WERI-Rb-1 (cell line): ENCODE measurements at places on chromosomes 4 and X.

DNA sequence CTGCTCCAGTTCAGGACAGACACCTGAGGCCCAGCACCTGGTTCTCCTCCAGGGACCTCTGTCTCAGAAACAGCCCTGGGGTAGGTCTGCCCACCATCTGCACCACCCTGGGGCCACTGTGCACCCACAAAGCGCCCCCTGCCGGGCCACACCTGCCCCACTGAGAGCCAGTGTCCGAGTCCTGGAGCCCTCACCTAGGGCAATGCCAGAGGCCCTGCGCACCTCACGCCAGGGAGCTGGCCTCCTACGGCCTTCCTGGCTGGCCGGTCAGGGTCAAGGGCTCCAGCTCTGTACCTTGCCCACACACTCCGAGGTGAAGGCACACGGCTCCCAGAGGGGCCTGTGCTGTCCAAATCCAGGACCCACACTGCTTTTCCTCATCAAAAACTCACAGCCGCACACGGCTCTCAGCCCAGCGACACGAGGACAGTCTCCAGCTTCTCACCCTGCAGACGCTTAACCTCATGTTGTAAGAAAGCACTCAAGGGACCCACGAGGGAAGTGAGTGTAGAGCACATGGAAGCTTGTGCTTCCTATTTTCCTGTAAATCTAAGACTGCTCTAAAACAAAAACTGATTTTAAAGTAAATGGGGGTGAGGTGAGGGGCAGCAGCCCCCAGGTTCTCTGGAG is 5.4 kb downstream of the CTBP1 start:
- no peak for DNase-seq

DNA sequence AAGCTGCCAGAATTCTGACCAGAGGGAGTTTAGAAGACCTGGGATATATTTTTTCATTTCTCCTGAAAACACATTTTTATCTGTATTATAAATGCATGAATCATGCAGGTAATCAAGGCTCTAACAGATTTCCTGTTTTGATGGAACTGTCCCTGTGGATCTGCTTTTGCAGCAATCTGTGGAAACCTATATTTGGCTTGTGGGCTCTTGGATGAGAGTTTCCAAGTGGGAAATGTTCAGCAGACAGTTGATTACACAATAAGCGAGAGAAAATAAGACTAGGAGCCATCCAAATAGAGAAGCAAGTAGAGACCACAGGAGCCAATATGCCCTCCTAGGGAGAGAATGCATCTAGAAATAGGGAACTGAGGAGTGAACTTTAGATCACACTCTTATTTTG is 105.0 kb downstream of the NDST3 start:
- no peak for DNase-seq

DNA sequence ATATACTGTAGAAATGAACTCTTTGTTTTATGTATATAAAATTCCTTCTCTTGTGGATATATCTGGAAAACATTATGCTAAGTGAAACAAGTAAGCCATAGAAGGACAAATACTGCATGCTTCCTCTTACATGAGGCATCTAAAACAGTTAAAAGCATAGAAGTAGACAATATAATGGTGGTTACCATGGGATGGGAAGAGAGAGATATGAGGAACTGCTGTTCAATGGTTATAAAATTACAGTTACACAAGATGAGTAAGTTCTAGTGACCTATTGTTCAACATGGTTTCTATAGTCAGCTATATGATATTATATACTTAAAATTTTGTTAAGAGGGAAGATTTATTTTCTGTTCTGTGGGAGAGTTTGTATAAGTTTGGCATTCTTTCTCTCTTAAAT is 43.4 kb downstream of the HTRA3 start:
- DNase-seq: no peak

DNA sequence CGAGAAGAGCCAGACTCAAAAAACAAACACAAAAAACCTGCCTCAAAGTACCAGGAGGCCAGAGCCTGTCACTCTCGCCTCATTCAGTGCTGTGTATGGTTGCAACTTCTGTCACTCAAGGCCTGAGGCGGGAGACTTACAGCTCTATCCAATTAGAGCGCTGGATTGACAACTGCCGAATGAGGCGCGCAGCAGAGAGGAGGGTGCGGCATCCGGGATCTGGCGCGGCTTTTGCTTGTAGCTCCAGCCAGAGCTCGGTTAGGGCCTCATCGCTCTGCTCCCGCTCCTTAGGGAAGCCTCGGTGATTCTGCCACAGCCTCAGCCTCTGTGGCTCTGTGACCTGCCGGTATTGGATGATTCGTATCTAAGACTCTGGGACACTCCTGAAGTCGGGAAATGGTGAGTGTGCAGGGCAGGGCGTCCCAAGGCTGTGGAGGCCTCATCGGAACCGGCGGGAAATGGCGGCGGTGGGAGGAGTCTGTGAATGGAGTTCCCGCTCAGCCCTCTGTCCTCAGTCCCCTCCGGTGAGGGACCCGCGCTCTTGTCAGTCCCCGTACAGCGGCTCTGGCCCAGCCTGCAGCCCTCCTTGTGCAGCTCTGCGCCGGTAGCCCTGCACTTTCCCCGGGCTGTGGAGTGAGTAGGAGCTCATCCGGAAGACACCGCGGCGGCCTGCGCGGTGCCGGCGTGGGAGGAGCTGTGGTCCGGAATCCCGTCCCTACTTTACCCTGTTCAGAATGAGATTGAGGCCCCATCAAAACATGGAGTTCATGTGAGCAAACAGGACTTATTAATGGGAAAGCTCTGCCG is at the start of gene ZNF718:
ZNF718 (plus strand) TSS at position 227 of the 807 bp plus-strand sequence; CDS start at position 397, 170 bp downstream.
- DNase-seq: peak; percentile 96

- no peak for DNase-seq
Measured at GRCh38 chr4:88759895-88760290, 62.3 kb upstream of the NAP1L5 start.

GRCh38 chr4:74006009-74006476 is 7.6 kb upstream of the CXCL5 start:
- no peak for DNase-seq

DNA sequence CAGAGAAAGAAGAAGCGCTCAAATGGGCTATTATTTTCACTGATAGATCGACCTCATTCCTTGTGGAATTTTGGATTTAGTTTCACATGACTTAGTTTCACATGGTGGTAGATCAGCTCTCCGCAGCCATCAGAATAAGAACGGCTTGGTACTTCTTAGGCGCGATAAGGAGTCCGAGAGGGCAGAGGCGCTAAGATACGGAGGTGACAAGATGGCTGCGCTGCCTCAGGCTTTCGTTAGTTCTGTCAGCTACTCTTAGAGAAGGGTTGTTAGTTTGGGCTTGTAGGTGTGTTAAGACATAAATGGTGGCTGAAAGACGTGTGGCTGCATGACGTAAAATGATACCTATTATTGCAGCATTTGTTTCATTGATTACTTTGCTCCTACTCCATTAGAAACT is 169.1 kb downstream of the UNC5C start:
- peak; percentile 15 for DNase-seq

DNA sequence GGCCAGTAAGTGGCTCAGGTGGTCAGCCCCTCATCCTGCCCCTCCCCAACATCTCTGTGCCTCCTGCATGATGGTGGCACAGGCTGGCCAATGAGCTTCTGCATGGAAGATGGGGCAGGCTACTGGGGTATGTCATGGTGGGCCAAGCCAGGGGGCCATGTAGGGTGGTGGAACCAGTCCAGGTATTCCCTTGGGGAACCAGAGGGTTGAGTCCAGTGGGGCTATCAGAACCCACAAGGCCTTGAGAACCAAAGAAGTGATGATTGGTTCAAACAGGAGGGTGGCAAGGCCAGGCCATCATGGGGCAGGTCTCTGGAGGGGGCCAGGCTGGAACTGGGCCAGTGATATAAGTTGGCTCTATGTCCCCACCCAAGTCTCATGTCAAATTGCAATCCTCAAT is 18.8 kb upstream of the PPP2R2C start:
- DNase-seq: no peak

DNA sequence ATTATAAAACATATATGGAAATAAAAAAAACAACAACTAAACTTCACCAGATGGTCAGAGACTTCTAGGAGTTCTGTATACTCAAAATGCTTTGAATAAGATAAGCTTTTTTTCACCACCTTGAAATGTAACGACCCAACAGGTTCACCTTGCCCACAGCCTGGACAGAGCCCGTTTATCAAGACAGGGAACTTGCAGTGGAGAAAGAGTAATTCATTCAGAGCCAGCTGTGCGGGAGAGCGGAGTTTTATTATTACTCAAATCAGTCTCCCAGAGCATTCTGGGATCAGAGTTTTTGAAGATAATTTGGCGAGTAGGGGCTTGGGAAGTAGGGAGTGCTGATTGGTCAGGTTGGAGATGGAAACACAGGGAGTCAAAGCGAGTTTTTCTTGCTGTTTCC is 38.5 kb downstream of the AGA start:
- no peak for DNase-seq

GRCh38 chr4:141783770-141784169 is 147.4 kb downstream of the IL15 start:
- no peak for DNase-seq

DNA sequence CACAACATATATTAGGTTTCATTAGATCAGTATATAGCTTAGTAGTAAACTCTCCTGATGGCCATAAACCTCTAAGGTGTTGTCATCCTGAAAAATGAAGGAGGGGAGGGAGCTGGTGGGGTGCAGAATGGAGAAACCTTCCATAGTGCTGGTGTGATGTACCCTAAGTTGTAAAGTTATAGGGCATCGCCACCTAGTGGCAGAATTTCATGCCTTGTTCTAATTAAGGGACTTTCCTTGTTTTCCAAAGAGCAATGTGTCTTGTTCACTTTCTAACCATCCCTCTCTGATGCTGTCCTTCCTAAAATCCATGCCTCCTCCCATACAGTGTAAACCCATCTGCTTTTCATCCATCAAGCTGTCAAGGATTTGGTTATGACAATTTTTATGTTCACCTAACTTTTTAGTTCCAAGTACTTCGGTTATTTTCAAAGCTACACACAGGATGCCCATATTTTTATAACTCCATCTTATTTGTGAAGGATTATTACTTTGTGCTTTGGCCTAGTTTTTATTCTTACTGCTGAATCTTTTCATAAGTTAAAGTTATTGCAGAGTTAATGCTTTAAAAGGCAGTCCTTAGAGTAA is 4.5 kb downstream of the NBDY start:
- peak; percentile 48 for DNase-seq

DNA sequence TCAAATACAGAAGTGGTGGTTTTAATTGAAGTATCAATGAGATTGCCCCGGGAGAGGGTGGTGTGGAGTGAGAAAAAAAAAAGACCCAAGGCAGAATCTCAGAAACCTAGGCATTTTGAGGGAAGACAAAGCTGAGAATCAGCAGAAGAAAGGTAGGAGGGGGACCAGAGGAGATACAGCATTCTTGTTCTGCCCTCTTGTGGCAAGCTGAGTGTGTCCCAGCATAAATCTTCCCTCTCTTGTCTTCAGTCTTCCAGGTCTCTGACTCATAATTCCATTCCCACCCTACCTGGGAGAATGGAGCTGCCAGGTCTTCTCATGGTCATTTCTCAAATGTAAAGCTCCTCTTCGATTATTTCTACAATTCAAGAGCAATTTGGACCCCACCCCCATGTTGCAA is 32.7 kb upstream of the MAGED1 start:
- DNase-seq: peak; percentile 13

- DNase-seq: no peak
Measured at GRCh38 chrX:30787012-30787411, 102.0 kb downstream of the TAB3 start.

DNA sequence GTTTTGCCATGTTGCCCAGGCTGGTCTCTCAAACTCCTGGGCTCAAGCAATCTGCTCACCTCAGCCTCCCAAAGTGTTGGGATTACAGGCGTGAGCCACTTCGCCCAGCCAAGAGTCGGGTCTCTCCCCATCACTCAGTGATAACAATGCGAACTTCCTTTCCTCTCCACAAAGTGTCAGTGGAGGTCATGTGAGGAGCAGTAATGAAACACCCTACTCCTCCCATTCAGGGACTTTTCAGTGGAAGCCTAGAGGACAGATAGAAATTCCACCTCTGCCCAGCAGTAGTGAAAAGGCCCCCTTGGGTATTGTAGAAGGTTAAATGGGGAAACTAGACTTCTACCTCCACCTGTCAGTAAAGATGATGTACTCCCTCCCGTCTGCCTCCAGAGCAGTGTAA is 141.9 kb upstream of the STK26 start:
- no peak for DNase-seq

GRCh38 chrX:111892375-111892774 is 16.4 kb downstream of the TRPC5OS start:
- DNase-seq: no peak

GRCh38 chr4:119733431-119733830 is 104.8 kb upstream of the PDE5A start:
- DNase-seq: no peak

- no peak for DNase-seq
Measured at GRCh38 chr4:42306221-42307109, 90.8 kb upstream of the SHISA3 start.

- DNase-seq: no peak
Measured at GRCh38 chr4:1367230-1367935, 20.4 kb downstream of the UVSSA start.

GRCh38 chrX:139823806-139824205 is 109.0 kb downstream of the ATP11C start:
- DNase-seq: no peak

DNA sequence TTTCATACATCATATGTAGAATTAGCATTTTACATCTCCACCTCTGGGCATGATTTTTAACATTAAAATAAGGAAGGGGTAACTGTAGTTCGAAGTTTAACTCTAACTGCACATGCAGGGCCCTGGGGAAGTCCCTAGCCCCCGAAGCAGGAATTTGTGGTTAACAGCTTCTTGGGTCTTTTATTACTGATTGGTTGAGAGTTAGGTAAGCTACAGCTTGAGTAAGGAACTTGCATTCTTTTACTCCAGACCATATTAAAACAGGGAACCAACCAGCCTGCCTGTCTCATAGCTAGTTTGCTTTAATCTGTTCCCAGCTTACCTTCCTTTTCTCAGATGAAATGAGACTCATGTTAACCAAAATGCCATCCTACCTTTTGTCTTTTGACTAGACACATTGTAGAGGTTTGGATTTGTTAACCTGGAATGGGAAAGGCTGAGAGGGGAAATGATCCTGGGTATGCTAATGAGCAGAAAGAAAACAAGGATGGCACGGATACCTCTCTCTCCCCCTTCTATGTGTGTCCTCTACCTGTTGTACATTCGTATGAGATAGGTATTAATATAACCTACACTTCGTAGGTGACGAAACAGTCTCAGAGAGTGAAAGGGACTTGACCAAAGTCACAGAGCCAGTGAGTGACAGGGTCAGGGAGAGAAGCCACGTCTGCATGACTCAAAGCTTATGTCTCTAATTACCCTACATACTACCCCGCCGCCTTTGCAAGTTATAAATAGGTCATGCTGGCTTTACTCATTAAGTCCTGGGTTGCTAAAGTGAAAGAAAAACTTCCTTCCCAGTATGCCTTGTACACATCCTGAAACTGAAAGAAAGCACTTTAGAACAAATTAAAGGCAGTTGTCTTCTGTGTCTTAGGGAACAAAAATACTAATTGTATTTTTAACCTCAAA is 119.5 kb upstream of the AFF2 start:
- no peak for DNase-seq

DNA sequence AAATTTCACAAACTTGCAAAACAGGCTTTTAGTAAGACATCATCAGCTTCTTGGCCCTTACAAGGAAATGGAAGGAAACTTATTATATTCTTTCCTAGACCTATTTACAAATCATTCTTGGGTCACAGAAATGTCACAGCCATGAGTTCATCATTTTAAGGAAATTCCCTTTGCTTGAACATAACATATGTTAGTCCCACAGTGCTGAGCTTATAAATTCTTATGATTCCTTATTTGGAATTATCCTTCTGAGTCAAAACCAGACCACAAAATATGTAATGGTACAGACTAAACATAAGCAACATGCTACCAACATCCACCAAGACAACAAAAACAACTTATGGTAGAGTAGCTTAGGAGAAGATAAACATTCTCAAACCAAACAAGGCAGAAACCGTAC is 236.9 kb upstream of the CTSO start:
- no peak for DNase-seq

- no peak for DNase-seq
Measured at GRCh38 chr4:24195991-24196736, 306.3 kb upstream of the PPARGC1A start.
